Purkinje cell (primary cell): ENCODE measurements at places on chromosomes 6 and 20. TPM values are rescaled to one million over a fixed set of nuclear protein-coding genes. Genes with fewer than 3 reads are reported as not detected.

Gene NHSL1
- 8.7 and 9.3 TPM in 2 replicates for polyA plus RNA-seq

Gene GUCA1A
- polyA plus RNA-seq: 0.69 TPM in 1 of 2 replicates, not detected in the other

Gene RCAN2
- polyA plus RNA-seq: 92.0 and 111 TPM in 2 replicates

Gene CDH26
- 6.2 and 15.3 TPM in 2 replicates for polyA plus RNA-seq

Gene LGSN
- polyA plus RNA-seq: 0.65 TPM in 1 of 2 replicates, not detected in the other

Gene VSTM2L
- 19.3 and 23.6 TPM in 2 replicates for polyA plus RNA-seq

Gene KCNS1
- polyA plus RNA-seq: 1.2 and 2.7 TPM in 2 replicates

Gene ADAM33
- 1.1 TPM in 1 of 2 replicates, not detected in the other for polyA plus RNA-seq

Gene C6orf118
- polyA plus RNA-seq: 1.7 and 3.3 TPM in 2 replicates

Gene OR2H2
- 12.3 and 14.3 TPM in 2 replicates for polyA plus RNA-seq

Gene MYBL2
- polyA plus RNA-seq: not detected in 2 replicates

Gene TCFL5
- polyA plus RNA-seq: 1.4 and 3.9 TPM in 2 replicates

Gene HDGFL1
- polyA plus RNA-seq: not detected in 2 replicates

Gene SLC17A1
- polyA plus RNA-seq: not detected in 2 replicates

Gene CLDN20
- polyA plus RNA-seq: not detected in 2 replicates

Gene PLN
- 1.0 TPM in 1 of 2 replicates, not detected in the other for polyA plus RNA-seq

Gene NHLRC1
- polyA plus RNA-seq: 2.6 and 2.7 TPM in 2 replicates

Gene SLC35B2
- polyA plus RNA-seq: 5.6 and 7.6 TPM in 2 replicates

Gene C6orf52
- 5.1 and 11.5 TPM in 2 replicates for polyA plus RNA-seq

Gene SLC16A10
- polyA plus RNA-seq: 6.8 and 9.9 TPM in 2 replicates

Gene THBD
- not detected in 2 replicates for polyA plus RNA-seq

Gene LY6G6C
- polyA plus RNA-seq: not detected in 2 replicates

Gene CCN5
- not detected in 2 replicates for polyA plus RNA-seq

Gene PRSS16
- polyA plus RNA-seq: 3.6 and 6.3 TPM in 2 replicates

Gene SPATS1
- 0.22 TPM in 1 of 2 replicates, not detected in the other for polyA plus RNA-seq

Gene YWHAB
- polyA plus RNA-seq: 446 and 447 TPM in 2 replicates

Gene RBPJL
- polyA plus RNA-seq: not detected in 2 replicates
